ENCODE measurements at places on chromosomes 11 and 22.

- DNase-seq = no peak
Measured at GRCh38 chr11:93648158-93648557, 13.3 kb upstream of the CEP295 start.

- no peak for DNase-seq
Measured at GRCh38 chr22:42702675-42703074, 18.0 kb downstream of the A4GALT start.

GRCh38 chr11:8652140-8652539 is 30.3 kb downstream of the TRIM66 start:
- no peak for DNase-seq

GRCh38 chr22:37068859-37069258 is 17.3 kb downstream of the KCTD17 start:
- DNase-seq = no peak

- no peak for DNase-seq
Measured at GRCh38 chr11:62461740-62462507, 43.1 kb downstream of the SCGB1A1 start.

GRCh38 chr22:48799227-48799970 is 1028.3 kb downstream of the BRD1 start:
- DNase-seq = no peak

DNA sequence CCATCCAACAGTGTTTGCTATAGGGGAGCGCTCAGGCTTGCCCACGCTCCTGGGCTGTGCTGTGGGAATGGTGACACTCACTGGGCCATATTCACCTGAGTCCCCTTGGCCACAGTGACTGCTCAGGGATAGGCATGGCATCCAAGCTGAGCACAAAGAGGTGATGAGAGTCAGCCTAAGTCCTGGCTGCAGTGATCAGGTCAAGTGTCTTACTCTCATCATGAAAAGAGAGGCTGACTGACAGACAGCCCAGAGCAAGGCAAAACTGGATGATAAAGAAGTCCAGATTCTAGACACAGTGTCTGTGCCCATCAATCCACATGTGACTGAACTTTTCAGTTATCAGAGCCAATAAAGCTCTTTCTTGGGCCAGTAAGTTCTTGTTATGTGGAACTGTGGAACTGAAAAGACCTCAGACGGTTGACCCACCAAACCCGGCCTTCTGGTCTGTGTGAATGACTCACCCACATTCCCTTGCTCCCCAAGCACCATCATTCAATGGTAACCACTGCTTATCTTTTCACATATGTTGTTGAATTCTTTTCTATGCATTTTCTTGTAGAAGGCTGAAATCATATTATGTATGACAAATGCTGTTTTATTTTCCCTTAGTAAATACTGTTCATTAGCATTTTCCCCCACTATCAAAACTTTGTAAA is 43.2 kb upstream of the YPEL1 start:
- no peak for DNase-seq

GRCh38 chr11:117748771-117749540 is 48.1 kb downstream of the DSCAML1 start:
- no peak for DNase-seq

DNA sequence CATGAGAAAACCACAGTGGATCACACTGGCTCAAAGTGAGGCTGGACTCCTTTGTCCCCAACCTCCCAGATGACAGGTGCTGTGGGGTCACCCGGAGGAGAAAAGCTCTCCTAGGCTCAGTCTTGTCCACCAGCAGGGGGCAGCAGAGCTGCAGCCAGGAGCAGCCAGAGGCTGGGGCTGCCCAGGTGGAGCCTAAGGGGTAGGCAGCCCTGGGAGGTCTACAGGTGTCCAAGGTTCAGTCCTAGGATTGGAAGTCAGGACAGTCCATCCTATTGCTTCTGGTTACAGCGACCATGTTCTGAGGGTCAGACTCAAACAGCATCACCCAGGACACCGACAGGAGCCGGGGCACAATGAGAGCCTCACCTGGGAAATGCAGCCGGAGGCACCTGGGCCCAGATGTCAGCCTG is 77.6 kb upstream of the IGLL5 start:
- no peak for DNase-seq

GRCh38 chr11:103378931-103379330 is 269.7 kb downstream of the DYNC2H1 start:
- DNase-seq = no peak

DNA sequence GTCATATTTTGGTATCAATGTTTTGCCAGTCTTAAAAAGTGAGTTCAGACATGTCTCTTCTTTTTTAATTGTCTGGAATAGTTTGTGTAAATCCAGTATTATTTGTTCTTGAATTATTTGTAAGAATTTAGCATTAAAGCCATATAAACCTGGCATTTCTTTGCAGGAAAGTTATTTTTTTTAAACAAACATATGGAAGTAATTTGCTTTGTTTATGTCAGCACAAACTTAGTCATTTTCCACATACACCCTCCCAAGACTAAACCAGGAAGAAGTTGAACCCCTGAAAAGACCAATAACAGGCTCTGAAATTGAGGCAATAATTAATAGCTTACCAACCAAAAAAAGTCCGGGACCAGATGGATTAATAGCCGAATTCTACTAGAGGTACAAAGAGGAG is 9.1 kb upstream of the CCDC81 start:
- DNase-seq = no peak

GRCh38 chr11:70470127-70470526 is 71.8 kb downstream of the CTTN start:
- DNase-seq = no peak

GRCh38 chr22:37862570-37863325 is 13.5 kb downstream of the EIF3L start:
- no peak for DNase-seq

GRCh38 chr22:49431551-49431950 is 396.1 kb downstream of the BRD1 start:
- DNase-seq = no peak

DNA sequence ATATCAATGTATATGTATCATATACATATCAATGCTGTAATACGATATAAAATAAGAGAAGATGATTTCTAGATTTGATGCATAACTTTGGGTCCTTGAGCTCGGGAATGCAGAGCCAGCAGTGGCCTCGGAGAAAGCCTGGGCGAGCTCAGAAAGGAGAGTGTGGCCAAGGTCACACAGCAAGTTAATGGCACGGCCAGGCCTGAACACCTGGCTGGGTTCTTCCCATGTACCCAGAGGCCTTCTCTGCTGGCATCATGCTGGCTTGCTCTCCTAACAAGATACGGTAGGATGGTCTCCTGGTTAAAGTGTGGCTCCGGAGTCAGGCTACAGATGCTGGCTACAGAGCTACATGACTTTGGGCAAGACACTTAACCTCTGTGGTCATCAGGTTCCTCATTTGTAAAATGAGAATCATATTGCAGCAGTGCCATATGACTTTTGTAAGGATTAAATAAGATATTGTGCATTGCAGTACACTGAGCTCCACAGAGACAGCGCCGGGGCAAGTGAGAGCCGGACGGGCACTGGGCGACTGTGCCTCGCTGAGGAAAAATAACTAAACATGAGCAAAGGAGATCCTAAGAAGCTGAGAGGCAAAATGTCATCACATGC is 29.9 kb downstream of the TPST2 start:
- DNase-seq = no peak

GRCh38 chr11:93285430-93285829 is 45.1 kb upstream of the DEUP1 start:
- DNase-seq = no peak

DNA sequence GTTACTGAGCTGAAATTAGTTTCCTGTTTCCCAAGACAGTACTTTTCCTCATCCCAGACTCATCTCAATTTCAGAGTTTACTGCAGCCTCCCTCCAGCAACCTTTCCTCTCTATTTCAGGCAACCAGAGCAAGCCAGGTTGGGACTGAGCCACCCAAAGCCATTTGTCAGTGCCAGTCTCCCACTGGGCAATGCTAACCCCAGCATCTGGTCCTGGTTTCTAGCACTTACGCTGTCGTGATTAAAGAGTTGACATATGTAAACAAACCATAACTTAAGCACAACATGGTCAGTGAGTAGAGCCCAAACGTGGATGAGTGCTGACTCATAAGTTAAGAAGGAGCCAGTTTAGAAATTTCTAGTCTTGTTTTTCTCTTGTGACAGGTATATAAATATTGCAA is 119.6 kb upstream of the BLID start:
- no peak for DNase-seq

GRCh38 chr11:58999291-58999680 is 60.0 kb downstream of the GLYATL1 start:
- DNase-seq = no peak

GRCh38 chr11:8757533-8757932 is 74.9 kb downstream of the RPL27A start:
- no peak for DNase-seq

DNA sequence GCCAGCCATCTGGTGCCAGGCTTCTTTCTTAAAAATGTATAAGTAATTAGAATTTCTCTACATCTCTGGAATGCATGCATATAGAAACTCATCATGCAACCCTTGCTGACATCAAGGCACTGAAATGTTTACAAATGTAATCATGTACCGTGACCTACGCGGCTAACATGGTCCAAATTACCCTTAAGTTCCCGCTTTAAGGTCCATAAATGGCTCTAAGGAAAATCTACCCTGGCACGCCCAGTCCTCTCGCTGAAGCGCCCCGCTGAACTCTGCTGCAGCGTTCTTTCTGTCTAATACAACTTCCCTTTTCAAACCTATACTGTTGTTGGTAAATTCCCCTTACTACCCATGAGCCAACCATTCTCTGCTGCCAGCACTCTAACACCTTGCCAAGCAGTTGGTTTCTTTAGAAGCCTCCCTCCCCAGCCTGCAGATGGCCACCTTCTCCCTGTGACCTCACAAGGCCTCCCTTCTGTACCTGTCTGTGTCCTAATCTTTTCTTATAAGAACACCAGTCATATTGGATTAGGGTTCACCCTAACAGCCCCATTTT is 13.5 kb upstream of the HMOX1 start:
- no peak for DNase-seq

- DNase-seq = no peak
Measured at GRCh38 chr22:17570851-17571631, 7.7 kb downstream of the SLC25A18 start.

DNA sequence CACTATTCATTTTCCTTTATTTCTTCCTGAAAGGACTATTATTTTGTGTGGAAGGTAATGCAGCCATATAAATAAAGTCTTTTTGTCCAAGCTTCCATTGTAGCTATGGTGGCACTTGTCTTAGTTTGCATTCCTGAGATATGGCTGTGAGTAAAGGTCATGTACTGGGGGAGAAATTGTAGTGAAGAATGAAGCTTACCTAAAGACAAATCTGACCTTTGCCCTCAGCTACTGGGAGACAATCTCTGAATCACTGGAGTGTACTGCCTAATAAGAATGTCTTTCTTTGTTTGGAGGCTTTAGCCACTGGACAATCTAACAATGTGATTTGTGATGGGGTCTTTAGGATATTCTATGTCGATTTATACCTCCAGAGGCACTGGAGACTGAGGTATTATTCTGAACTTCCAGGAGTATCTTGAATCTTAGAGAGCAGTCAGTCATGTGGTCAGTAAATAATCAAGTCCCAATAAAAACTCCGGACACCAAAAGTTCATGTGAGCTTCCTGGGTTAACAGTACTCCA is 39.7 kb upstream of the OR5AK2 start:
- DNase-seq = no peak

DNA sequence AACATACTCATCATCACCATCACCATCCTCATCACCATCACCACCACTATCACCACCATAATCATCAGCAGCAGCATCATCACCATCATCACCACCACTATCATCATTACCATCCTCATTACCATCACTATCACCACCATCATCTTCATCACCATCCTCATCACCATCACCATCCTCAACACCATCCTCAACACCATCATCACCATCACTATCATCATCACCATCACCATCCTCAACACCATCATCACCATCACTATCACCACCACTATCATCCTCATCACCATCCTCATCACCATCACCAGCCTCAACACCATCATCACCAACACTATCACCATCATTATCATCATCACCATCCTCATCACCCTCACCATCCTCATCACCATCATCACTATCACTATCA is 16.6 kb downstream of the RTN4R start:
- no peak for DNase-seq

GRCh38 chr11:11243209-11243589 is 109.9 kb downstream of the CSNK2A3 start:
- DNase-seq = no peak

DNA sequence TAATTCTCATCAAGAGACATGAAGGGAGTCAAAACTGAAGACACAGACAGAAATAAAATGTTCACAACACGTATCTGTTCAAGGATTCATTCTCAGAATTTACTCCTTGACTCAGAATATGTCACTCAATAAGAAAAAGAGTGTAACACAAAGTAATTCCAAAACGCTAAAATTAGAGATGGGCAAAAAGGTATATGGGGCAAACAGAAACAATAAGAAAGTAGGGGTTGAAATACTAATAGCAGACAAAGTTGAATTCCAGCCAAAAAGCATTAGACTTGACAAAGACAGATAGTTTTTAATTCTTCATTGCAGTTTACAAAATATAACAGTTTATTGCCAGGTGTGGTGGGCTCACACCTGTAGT is 26.7 kb downstream of the GNB1L start:
- no peak for DNase-seq

GRCh38 chr11:68251765-68252164 is 20.0 kb downstream of the C11orf24 start:
- no peak for DNase-seq

DNA sequence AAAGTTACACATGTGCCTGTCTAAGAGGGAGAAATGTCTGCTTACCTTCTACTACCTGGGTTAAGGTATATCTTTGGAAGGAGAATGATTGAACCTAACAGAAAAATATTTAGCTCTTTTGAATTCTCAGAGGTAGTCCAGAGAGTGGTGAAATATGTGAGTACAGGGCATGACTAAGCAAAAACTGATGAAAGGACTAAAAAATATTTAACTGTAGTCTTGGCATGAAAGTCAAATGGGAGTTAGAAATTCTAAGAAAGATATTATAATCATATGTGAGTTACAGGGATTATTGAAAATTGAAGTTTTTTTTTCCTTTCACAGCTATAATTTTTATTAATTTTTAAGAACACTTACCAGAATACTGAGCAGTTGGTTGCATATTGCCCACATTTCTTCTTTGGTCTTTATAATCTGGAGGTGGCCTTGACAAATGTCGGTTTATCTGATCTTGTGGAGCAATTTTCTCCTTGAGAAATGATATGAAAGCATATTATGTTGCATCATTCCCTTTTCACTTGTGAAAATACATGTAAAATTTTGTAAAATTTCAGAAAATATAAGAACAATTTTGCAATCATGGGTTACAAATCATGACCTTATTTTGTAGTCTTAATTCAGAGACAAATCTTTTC is 61.4 kb upstream of the MTMR2 start:
- DNase-seq = no peak

- DNase-seq = no peak
Measured at GRCh38 chr11:90391756-90392155, 168.9 kb upstream of the CHORDC1 start.

DNA sequence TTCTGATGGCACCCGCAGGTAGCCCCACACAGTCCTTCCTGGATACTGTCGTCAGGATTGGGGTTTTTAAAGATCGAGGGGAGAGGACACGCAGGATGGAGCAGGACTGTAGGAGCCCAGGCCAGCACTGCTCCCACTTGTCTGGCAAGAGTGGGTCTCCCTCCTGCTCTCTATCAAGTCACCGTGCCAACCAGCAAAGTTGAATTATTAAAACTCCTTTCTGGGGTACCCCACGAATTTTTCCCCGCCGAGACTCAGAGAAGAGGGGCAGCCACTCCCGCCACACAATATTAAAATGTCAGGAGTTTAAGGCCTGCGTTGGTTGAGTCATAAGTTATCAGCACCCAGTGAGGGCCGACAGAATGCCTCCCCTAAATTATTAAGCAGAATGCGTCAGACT is 10.1 kb downstream of the LMO1 start:
- DNase-seq = no peak
